ENCODE measurements at places on chromosomes 2 and 18.

GRCh38 chr2:86204458-86204857 lies 5.2 kb downstream of the MRPL35 start:
- no peak for DNase-seq

DNA sequence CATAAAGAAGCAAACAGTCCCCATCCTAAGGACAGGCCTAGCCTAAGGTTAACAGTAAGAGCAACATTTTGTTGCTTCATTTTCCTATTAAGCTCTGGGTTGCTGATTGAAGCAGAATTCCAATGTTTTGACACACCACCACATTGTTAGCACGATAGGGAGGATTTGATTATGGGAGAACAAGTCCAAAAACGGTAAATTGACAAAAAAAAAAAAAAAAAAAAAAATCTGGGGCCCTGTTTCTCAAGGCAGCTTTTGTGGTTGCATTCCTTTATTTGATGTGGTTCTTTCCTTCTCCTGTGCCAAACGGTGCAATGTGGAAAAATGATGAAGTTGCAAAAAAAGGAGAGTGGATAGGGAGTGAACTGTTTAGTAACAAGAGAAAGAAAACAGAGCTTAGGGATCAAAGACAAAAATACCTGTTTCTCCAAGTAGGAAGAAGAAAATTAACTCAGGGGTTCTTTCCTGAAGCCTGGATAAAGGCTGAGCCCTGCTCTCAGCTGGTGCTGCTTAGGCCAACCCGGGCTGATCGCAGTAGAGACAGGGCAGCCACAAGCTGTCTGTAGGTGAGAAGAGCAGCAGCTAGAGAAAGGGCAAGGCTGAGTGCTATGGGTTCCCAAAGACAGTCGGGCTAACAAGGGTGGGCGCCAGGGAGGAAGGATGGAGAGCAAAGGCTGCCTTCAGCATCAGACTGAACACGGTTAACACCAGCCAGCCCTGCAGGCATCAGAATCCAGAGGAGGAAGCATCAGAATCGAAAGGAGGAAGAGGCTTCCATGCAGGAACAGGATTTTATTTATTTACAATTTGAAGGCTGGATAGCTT lies 167.8 kb upstream of the FOSL2 start:
- DNase-seq: no peak

GRCh38 chr2:26945991-26946750 lies 24.3 kb upstream of the MAPRE3 start:
- no peak for DNase-seq

DNA sequence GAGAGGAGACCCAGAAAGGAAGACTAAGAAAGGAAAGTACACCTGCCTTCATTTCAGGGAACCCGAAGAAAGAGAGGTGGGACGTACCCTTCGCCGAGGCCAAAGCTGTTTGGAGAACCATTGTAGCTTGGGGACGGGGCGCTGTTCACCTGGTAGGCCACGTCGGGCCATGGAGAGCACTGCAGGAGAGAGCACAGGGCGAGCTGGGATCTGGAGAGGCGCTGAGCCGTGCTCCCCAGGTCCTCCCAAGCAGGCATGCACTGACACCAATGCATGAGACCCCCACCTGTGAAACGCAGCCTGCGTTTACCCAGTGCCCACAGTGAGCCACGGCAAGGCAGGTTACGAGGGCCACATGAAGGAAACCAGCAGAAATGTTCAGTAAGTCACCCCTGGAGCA lies 45.5 kb downstream of the TFCP2L1 start:
- no peak for DNase-seq

- no peak for DNase-seq
Measured at GRCh38 chr2:195413944-195414343, 243.1 kb upstream of the SLC39A10 start.

- DNase-seq: peak; percentile 43
Measured at GRCh38 chr2:72917138-72917876, at the start of gene EMX1. Gene EMX1, plus strand, starts transcription at chr2:72917519. Its CDS starts 334 bp downstream, at chr2:72917853.

DNA sequence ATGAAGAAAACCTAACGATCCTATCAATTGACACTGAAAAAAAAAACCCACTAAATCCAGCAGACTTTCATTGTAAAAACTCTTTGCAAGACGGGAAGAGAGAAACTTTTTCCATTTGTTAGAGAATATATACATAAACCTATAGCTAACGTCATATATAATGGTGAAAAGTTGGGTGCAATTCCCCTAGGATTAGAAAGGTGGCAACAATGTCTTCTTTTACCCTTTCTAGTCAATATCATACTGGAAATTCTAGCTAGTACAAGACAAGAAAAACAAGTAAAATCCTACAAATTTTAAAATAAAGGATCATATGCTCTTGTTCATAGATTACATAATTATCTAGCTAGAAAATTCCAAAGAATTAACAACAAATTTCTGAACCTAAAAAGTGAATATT lies 1596.5 kb upstream of the LRRTM1 start:
- DNase-seq: no peak

DNA sequence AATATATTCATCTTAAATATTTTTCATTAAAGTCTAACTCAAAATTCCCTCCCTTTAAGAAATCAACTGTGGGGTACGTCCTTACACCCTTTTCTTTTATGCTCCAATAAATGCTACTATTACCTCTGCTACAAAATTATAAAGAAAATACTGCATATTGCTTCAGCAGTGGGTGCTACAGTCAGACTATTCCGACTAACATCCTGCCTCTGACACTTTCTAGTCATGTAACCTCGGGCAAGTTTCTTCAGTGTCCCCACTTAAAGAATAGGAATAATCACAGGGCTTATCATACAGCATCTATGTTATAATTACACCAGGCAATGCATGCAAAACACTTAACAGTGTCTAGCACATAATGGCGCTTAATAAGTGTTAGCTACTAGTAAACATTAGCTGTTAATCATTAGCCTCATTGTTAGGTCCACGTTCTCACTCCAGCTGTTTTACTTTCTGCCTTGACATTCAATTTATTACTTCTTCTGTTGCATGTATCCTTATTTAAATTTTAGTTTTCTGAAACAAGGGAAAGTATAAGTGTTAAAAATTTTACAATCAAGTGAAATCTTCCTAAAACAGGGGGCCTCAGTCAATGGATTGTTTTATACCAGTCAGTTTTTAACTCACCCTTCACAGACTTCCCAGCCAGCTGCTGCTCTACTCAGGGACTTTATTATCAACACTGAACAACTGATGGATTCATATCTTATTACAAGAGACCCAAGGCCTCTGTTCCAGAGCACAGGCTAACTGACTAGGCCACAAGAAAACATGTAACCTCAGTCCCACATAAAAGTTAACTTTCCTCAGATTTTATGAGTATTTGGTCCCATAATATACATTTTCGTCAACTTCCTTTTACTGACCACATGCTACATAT lies 54.0 kb downstream of the CLASP1 start:
- DNase-seq: no peak

DNA sequence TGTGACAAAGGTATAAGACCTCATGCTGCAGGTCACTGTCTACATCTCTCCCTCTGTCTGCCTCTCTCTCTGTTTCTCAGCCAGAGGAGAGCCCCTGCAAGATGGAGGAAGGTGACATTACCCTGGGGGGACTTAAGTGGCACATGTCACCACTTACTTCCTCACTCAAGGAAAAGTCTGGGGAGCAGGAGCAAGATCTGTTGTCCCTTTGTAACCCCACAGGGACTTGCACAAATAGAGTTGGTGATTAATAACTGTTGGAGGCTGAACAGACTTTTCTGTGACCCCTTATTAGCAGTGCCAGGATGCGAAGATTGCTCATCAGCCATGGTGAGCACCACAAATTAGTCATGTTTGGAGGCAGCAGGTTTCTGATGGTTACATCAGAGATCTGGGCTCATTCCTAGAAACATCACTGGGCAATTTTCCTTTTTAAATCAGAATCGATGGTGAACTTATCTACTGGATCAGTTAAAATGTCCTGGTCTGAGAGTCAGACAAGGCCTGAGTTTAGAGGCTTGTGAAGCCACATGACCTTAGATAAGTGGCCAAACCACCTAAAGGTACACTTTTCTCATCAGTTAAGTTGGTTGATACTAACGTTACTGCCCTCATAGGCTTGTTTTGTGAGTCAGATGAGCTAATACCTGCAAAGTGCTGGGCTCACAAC lies 81.2 kb upstream of the LTBP1 start:
- DNase-seq: no peak

GRCh38 chr18:36181441-36181840 lies 5.9 kb upstream of the MOCOS start:
- no peak for DNase-seq

- DNase-seq: no peak
Measured at GRCh38 chr18:21904856-21905255, 164.3 kb downstream of the MIB1 start.

GRCh38 chr2:45003579-45004551 lies 5.4 kb downstream of the SIX2 start:
- no peak for DNase-seq

- DNase-seq: no peak
Measured at GRCh38 chr2:123546353-123546752, 478.7 kb upstream of the CNTNAP5 start.

GRCh38 chr18:8976606-8977005 lies 125.9 kb upstream of the NDUFV2 start:
- DNase-seq: no peak

- no peak for DNase-seq
Measured at GRCh38 chr2:88657131-88657530, 29.9 kb upstream of the EIF2AK3 start.

DNA sequence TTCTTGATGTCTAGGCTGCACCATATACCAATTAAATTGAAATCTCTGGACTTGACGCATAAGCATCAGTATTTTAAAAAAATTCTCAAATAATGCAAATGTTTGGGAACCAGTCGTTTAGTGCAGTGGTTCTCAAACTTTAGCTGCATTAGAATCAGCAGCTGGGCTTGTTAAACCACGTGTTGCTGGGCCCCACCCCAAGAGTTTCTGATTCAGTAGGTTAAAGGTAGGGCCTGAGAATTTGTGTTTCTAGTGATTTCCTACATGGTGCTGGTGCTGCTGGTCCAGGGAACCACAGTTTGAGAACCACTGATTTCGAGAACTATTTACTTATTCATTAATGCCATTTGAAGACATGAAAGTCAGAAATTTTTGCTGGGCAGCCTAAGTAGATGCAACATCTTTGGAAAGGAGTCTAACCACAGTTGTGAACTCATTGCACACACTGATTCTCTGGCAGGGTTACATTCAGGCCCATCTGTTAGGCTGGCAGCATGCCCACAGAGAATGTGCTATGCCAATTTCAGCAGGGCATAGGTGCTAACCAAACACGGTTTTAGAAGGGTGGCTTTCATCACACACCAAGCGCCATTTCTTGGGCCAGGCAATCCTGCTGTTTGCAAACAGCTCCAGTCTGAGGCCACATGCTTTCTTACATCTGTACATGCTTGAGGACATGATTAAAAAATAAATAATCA lies 26.4 kb upstream of the ATP5MC3 start:
- DNase-seq: no peak

DNA sequence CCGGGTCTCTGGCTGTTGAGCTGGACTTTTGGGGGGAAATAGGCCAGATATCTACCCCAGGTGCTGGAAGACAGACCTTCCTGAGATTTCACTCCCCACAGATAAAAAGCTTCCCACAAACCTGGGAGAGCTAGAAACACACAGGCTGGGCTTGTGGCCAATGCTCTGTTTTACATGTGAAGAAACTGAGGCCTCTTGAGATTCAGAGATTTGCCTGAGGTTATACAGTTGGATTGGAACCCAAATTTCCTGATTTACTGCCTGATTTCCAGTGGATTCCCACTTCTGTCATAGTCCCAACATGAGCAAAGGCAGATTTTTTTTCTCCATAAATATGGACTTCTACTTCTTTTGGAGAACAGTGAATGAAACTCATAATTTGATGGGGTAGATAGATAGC lies 360.2 kb downstream of the SETBP1 start:
- no peak for DNase-seq

DNA sequence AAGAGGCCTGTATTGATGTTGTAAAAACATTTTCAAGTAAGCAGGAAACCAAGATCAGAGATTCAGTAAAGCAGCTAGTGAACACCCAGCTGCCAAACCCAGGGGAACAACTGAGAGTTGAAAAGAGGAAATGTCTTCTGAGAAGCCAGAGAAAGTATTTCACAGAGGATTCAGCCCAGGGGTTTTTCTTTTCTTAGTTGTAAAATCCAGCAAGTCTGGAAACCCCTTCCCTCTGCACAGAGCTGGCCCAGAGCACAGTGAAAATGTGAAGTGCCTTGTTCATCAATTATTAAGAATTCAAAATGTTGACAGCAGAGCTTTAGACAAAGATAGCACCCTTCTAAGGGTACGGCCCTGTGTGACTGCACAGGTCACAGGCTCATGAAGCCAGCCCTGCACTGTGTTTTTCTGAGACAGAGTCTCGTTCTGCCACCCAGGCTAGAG lies 28.4 kb downstream of the AFF3 start:
- no peak for DNase-seq

Data from T-helper 1 cell (primary cell).